ENCODE measurements at places on chromosomes 7 and 10.

GRCh38 chr7:353746-354325 is 63.9 kb downstream of the FOXL3 start:
- peak; percentile 42 for DNase-seq

GRCh38 chr7:40887099-40887498 is 752.3 kb downstream of the SUGCT start:
- DNase-seq, result no peak

DNA sequence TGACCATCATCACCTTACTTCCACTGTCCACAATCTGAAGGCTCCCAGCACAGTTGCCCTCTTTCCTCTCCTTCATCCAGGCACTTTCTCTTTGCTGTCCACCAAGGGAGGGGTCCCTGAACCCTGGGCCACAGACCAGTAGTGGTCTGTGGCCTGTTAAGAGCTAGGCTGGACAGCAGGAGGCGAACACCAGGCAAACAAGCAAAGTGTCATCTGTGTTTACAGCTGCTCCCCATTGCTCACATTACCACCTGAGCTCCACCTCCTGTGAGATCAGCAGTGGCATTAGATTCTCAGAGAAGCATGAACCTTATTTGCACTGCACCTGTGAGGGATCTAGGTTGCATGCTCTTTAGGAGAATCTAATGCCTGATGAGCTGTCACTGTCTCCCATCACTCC is 27.7 kb downstream of the FZD1 start:
- no peak for DNase-seq

- DNase-seq, result no peak
Measured at GRCh38 chr7:80918399-80918798, 452 bp downstream of the SEMA3C start.

- DNase-seq, result no peak
Measured at GRCh38 chr10:31761156-31761555, 167.5 kb downstream of the ARHGAP12 start.

- DNase-seq, result no peak
Measured at GRCh38 chr7:26417911-26418413, 126.3 kb downstream of the SNX10 start.

- no peak for DNase-seq
Measured at GRCh38 chr7:1345796-1346755, 113.2 kb downstream of the MICALL2 start.

GRCh38 chr7:91953618-91954017 is 13.0 kb downstream of the AKAP9 start:
- no peak for DNase-seq

- DNase-seq, result no peak
Measured at GRCh38 chr10:76311752-76312636, 880.6 kb downstream of the LRMDA start.

DNA sequence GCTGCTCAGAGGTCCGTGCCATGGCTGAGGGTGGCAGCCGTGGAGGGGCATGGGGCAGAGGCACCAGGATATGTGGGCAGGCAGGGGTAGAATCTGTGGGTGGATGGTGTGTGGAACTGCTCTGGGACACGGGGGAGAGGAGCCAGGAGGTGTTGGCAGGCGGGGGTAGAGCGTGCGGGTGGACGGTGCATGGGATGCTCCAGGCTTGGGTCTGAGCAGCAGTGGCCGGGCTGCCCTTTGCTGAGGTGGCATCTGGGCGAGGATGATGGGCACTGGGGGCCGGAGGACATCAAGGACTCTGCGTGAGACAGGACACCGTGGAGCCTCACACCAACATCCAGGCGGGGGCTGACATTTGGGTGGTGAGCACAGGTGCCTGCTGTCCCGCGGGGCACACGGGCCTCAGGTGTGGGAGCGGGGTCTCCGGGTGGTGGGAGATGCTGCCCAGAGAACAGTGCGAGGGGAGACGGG is 46.2 kb downstream of the JAKMIP3 start:
- no peak for DNase-seq

DNA sequence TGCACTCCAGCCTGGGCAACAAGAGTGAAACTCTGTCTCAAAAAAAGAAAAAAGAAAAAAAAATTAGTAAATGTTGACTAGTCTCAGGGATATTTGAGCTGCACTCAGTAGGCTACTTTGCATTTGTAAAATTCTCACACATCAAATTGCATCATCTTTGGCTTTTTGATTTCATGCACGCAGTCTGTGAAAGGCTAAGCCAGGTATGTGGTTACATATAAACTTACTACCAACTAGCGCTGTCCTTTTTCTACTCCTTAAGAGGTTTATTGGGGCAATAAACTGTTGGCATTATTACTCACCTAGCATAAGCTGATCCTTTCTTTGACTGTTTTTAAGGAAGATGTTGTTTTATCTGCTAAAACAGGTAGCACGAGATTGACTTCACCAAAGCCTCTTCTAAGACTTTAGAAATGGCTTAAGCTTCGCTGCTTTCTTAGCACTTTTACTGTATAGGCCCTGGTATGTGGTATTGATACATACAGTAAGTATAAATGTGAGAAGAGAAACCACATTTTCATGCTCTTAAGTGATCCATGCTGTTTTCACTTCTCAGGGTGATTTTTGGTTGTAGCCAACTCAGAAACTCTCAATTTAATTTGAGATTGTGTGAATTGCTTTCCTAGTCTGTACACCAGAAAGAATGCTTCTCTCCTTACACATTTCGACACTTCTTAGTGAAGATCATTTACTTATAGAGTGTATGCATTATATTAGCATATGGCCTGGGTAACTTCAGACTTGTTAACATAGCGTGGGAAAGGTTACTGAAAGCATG is 323.9 kb downstream of the AUTS2 start:
- no peak for DNase-seq

- no peak for DNase-seq
Measured at GRCh38 chr10:15842556-15843169, 17.6 kb downstream of the MINDY3 start.

DNA sequence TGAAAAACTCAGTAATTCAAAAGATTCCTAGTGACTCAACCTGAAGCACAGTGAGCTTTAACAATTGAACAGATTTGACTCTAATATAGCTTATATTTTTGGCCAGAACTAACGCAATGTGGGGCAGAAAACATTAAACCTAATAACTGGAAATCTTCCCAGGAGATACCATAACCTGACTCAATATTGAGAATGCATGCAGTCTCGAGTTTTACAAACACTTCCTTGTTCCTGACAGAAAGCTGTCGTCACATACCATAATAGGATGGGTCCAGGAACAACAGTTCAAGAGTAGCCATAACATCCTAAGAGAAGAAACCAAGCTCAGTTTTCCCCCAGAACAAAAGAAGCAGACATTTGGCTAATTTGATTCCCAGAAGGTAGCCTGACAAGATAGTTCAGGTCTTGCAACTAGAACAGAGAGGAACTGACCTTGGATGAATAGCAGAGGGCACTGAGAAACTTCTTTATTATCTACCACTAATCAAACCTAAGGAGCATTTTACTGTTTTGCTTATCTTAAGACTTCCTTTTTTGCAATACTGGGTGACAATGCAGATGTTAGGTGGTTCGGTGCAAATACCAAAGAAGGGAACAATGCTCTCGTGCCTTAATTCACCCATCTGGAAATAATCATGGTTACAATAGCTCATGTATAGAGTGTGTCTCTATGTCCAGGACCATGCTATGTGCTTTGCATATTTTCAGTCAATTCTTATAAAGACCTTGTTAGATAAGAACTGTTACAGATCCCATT is 38.6 kb upstream of the ACSL5 start:
- no peak for DNase-seq

- DNase-seq, result no peak
Measured at GRCh38 chr10:86538547-86538946, 17.0 kb upstream of the WAPL start.

DNA sequence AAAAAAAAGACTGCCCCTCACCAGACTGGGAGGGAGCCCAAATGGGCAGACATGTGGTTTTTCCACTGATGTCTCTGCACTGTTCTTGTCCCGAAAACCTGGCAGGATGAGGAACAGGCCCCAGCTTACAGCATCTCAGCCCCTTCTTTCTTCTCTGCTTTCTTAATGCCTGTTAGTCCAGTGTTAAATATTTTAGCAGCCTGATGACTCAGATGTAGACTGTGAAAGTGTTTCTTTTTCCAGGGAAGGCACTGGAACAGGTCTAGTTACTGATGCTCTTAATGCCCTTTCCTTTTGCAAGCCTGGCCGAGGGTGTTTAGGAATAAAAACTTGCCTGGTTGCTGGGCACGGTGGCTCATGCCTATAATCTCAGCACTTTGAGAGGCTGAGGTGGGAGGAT is 107.7 kb downstream of the TACC2 start:
- DNase-seq, result no peak

DNA sequence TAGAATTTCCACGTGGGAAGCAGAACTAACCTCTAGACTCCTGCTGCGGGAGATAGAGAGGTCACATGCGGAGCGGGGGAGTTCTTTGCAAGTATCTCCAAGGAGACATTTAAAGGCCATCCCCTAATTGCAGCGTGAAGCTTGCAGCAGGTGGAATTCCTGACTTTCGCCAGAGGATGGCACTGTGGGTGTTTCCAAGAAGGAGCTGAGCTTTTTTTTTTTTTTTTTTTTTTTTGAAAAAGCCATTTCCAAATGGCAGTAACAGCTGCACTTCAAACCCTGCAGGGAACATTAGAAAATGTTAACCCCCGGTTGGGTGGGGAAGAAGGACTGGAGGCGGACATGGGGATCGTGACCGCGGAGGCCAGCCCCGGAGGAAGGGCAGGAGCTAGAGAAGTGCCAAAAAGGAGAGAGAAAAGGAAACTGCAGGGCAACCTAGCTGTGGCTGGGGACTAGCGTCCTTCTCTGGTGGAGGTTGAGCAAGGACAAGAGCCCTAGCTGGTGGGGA is 487.7 kb downstream of the TYW1 start:
- DNase-seq, result peak; percentile 63

- DNase-seq, result no peak
Measured at GRCh38 chr10:49662169-49662830, 17.2 kb upstream of the C10orf53 start.

DNA sequence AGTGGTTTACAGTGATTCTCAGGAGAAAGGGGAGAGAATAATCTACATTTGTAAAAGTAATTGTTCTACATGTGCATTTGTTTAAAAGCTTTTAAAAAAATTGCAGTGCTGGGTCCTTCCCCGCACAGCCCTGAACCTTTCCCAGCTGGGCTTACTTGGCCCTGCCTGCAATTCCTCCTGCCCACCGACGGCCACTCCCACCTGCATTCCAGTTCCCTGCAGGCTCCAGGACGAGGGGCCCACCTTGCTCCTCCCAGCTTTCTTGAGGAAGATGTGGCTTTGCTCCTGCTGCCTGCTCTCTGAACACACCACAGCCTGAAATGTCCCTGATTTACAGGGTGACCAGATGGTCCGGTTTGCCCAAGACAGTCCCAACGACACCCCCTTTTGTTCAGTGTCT is 222.7 kb downstream of the PRPF18 start:
- no peak for DNase-seq

GRCh38 chr7:56026538-56026937 is 24.7 kb downstream of the PSPH start:
- no peak for DNase-seq

DNA sequence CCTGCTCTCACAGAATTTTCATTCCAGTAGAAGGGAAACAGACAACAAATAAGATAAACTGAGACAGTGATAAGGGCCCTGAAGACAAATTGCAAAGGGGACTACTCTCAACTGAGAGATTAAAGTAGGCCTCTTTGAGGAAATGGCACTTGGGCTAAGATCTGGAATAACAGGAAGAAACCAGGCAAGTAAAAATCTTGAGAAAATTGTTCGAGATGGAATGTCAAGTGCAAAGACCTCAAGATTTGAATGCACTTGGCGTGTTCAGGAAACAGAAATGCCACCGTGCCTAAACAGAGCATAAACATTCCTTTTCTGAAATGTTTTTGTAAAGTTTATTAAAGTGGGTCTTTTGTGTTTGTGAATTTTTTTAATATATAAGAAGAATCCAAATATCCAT is 10.7 kb downstream of the ARMH3 start:
- DNase-seq, result no peak

GRCh38 chr10:129704786-129705525 is 237.9 kb downstream of the MGMT start:
- DNase-seq, result no peak

DNA sequence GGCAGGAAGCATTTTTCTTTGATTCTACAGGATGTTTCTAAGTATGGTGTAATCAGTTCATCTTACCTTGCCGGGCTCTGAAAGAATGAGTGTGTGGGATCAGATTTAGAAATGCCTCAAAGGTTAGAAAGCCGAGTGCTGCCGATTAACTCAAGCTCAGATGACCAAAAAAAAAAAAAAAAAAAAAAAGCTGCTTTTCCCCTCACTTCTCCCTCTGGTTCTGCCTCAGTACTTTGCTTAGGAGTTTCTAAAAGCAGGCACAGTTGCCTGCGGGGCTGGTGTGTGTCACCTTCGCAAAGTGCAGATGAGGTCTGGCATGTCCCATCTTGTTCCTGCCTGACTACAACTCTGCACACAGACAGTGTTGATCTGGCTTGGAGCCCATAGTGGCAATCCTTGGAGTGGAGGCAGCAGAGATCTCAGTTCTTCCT is 47.0 kb downstream of the KIAA1217 start:
- no peak for DNase-seq

DNA sequence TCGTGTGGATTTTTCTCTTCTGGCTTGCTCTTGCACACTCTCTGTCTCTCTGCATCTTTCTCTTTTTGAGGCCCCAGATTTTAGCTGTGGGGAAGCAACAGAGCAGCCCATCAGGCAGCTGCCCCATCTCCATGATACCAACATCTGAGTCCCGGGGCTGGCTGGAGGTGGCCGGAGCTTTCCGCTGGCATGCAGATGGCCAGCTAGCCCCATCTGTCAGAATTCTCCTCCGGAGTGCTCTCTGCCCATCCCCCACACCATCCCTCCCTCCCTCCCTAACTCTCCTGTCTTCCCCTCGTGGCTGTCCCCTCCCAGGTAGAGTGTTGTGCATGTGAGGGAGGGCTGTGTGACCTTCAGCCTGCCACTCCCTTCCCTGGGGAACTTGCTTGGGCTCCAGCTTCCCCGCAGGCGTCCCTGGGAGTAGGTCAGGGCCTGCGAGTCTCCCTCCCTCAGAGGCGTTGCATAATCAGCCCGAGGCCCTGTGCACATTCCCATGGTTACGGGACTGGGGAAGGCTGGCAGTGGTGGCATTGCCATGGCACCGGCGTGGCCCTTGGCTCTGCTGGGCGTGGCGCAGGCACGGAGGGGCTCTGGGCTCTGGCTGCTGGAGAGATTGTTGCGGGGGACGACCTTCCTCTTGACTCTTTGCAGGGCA is 24.7 kb downstream of the GHRHR start:
- peak; percentile 61 for DNase-seq

- no peak for DNase-seq
Measured at GRCh38 chr10:132532749-132533560, 4.6 kb upstream of the INPP5A start.

- DNase-seq, result no peak
Measured at GRCh38 chr10:52658112-52658511, 114.5 kb downstream of the MBL2 start.

GRCh38 chr7:30348083-30348560 is 63.7 kb downstream of the ZNRF2 start:
- DNase-seq, result no peak
